ENCODE measurements at places on chromosomes 3 and 15.

- no peak for DNase-seq
Observed at GRCh38 chr3:71863563-71864190, 78.7 kb upstream of the PROK2 start.

- no peak for DNase-seq
Observed at GRCh38 chr15:88681610-88682221, 42.9 kb downstream of the ISG20 start.

GRCh38 chr3:105030211-105030610 is 336.5 kb upstream of the ALCAM start:
- DNase-seq: no peak

GRCh38 chr3:14246414-14246813 is 67.8 kb downstream of the LSM3 start:
- no peak for DNase-seq

- DNase-seq: no peak
Observed at GRCh38 chr3:87435926-87436620, 159.7 kb upstream of the POU1F1 start.

DNA sequence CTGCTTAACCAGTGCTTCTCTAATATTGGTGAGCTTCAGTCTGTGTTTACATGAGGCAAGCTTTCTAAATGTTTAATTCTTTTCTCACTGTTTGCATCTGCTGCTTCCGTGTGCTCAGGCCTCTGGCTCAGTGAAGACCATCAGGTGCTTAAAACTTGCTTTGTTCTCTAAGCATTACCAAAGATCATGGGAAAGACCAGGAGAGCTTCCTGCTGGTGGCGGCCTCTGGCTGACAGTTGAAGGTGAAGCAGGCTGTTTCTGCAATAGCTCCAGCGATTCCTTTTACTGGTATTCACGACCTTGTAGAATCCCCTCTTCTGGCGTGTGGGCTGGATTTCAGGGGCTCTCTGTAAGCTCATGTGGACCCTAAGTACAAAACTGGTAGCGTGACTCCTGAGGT is 45.1 kb downstream of the EDEM1 start:
- DNase-seq: no peak

DNA sequence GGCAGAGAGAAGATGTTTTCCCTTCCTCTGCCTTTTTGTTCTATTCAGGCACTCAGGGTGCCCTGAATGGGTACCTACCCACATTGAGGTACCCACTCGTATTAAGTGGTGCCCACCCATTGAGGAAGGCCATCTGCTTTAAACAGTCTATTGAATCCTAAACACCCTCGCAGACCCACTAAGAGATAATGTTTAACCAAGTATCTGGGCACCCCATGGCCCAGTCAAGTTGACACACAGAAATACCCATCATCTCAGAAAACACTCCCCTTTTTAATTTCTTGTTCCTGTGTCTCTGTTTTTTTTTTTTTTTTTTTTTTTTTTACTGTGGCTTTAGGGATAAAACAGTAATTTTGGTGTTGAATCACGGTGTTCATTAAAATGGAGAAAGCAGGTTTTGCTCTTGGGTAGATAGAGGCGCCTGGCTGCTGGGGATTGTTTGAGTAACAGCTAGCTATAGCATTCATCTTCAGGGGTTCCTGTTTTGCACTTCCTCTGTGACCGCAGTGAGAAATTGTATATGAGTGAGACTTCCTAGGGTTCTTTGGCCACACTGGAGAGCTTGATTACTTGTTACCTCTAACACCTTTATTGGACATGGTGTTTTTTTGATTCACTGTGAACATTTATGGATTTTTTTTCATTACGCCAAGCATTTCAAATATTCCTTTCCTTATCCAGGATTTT is 259.1 kb downstream of the PTPRG start:
- no peak for DNase-seq

- DNase-seq: no peak
Observed at GRCh38 chr3:122421101-122421500, 5.2 kb upstream of the WDR5B start.
